ENCODE measurements at places on chromosomes 12 and 14.

- DNase-seq, result no peak
Observed at GRCh38 chr12:95986635-95987570, 9.2 kb downstream of the HAL start.

DNA sequence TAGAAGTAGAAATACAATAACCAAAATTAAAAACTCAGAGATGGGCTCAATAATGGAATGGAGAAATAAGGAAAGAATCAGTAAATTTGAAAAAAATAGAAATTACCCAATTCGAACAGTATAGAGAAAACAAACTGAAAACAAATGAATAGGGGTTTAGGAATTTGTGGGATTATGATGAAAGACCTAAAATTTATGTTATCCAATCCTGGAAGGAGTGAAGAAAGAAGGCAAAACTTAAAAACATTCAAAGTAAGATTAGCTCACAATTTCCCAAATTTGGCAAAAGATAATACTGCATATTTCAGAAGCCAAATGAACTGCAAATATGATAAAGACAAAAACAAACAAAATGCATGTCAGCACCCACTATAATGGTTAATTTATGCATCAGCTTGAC is 177.1 kb downstream of the CCDC91 start:
- no peak for DNase-seq

DNA sequence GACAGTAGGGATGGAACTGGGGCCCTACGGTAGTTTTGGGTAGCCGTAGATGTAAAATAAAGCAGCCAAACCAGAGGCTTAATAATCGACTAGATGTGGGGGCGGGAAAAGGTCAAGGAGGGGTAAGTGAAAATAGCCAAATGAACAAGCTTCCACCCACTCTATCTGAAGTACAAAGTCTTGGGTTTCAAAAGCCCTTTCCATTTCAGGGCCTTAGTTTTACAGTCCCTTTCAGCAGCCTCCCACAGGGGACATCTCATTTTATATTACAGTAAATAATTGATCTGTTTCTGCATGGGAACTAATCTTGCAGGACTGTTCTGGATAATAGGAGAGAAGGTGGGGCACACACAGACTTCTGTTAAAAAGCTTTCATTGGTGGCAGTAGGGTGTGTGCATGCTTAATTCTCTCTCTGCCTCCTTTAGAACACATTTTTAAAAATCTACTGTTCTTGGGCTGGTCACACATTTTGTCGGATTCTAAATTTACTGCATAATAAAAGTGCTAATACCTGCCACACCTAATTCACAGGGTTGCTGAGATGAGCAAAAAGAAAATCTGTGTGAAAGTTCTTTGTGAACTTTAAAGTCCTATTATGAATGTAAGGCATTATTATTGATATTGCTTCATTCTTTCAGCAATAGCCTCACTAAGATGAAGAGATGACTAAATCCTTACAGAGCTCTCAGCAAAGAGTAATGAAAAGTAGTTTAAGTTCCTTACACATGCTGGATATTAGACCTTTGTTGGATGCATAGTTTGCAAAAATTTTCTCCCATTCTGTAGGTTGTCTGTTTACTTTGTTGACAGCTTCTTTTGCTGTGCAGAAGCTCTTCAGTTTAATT is 104.6 kb downstream of the ITPR2 start:
- no peak for DNase-seq

GRCh38 chr14:71394386-71394785 is 487.1 kb downstream of the PCNX1 start:
- no peak for DNase-seq

DNA sequence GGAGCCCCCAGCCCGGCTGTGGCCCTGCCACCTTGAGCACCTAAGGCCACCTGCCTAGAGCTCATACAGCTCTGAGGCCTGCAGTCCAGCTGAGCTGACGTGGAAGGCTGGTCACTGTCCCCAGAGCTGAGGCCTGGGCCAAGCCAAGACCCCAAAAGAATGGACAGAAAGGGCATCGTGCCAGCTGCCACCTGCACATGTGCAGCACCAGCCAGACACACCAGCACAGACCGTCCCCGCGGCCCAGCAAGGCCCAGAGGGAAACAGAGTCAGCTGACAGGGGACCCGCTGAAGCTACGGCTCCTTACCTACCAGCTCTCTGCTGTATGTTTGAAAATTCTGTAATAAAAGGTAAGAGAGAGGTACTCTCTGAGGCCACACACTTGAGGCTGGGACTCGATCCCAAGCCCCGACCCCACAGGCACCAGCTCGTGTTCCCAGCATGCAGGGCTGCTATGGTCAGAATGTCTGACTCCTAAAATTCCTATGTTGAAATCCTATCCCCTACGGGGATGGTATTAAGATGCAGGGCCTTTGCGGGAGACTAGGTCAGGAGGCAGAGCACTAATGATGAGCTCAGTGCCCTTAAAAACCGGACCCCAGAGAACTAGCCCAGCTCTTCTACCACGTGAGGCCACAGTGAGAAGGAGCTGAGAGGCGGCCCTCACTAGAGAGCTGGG is 25.4 kb downstream of the BRF1 start:
- DNase-seq, result no peak

GRCh38 chr14:95656634-95657033 is 29.6 kb upstream of the TCL1B start:
- DNase-seq, result no peak

DNA sequence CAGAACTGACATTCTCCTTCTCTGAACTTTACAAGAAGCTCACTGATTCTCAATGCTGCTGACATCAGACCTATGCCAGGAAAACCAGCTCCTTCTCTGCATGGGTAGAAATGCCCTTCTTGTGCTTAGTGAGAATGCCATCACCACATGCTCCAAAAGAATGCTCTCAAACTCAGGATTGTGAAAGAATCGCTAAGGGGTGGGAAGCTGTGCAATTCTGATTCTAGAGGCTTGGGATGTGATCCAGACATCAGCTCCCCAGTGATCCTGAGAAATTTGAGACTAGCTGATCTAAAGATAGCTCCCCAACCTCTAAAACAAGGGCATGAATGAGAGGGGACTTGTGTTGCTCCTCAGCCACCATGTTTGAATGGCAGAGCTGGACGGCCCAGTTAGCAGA is 113.2 kb downstream of the DPF3 start:
- DNase-seq, result no peak

GRCh38 chr12:124010687-124011086 is 37.7 kb downstream of the ZNF664 start:
- DNase-seq, result no peak

GRCh38 chr14:106003351-106003750 is 477.0 kb downstream of the TMEM121 start:
- DNase-seq, result no peak

GRCh38 chr14:96940009-96940408 is 142.8 kb downstream of the VRK1 start:
- DNase-seq, result peak; percentile 63

DNA sequence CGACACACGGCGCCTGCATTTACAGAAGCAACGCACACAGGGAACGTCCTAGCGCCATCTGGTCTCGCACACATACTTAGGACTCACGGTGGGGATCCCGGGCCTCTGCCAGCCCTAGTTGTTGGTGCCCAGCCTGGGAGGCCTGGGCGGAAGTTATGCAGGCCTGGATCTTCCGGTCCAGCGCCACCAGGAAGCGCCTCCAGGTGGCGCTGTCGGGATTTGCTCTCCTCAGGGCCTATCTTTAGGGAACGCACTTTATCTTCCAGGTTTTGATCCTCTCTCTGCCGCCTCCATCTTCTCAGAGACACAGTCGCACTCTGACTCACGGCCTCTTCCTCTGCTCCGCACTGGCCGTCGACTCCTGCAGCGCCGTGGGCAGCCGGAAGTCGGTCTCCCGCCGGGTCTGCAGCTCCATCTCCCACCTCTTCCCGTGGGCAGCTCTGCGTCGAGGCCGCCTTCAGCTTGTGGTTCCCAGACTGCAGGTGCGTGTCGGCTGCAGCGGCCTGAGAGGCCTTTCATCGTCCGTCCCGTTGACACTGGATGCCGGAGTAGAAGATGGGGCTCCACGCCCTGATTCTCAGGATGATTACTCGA is 760.4 kb downstream of the TMEM121 start:
- DNase-seq, result no peak

All from Karpas-422 (cell line).